Right ventricle myocardium superior (tissue), 1 donor: ENCODE measurements at places on chromosomes 1 and 21. TPM values are rescaled to one million over a fixed set of nuclear protein-coding genes. Genes with fewer than 3 reads are reported as not detected.

LRIG2 gene
- 6.7 TPM for total RNA-seq

DNA sequence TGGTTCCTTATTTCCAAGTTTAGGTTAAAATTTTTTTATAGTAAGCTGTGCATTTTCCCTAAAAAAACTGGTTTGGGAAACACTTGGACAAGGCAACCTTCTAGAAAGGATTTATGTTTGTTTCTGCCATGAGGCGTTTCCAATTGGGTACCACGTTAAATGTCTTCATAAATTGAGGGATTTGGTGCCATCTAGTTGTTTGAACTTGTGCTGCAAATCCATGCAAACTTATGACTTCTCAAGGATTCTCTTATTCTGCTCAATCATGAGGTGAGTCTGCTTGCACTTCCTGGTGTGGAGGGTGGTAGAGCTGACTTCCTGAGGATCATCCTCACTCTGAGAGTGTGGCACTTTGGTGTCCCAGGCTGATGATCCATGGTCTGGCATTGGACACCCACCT, 123.3 kb downstream of the PCNX2 start:
- no peak for DNase-seq

DNA sequence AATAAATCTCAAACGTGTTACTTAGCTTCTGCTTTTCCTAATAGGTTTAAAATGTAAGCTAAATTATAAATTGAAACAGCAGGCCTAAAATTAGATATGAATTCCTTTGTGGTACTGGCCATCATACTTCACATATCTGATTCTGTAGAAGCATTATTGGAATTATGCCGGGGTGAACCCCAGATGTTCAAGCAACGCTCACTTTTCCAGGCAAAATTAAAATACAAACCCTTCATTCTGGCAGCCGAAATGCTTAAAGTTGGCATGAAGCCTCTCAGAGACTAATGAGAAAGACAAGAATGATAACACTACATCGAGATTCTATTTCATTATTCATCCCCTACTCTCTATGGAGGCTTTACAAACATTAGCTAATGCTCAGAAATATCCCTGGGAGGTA, 1352.7 kb upstream of the ADGRL2 start:
- DNase-seq = no peak

MCOLN2 gene
- 0.27 TPM for total RNA-seq

IFI44L gene
- 3.3 TPM for total RNA-seq

NBPF10 gene
- total RNA-seq = 0.62 TPM

- DNase-seq = no peak
Observed at GRCh38 chr1:26951821-26952497, 8.3 kb downstream of the KDF1 start.

DNA sequence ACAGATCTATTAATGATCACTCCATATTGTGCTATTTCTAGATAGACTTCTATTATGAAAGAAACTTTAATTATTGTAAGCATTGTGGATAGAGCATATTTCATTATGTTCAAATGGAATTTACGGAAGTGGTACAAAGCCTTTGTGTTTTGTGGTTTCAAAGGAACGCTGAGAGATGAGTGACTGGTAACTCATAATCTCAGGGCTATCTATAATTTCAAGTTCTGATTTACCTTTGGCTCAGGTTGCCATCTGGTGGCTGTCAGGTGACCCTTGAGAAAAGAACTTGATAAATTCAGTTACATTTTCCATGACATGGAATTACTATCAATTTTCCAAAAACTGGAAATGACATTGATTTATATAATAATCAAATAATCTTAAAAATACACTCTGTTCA, 12.2 kb downstream of the NTNG1 start:
- no peak for DNase-seq

TEKT2 gene
- total RNA-seq = not detected
